ENCODE measurements at places on chromosomes 5 and 9. TPM values are rescaled to one million over a fixed set of nuclear protein-coding genes. Genes with fewer than 3 reads are reported as not detected.

ENTPD8 gene
- 0.33 TPM for polyA plus RNA-seq

RMND5B gene
- polyA plus RNA-seq, result 28.9 TPM

MYMK gene
- not detected for polyA plus RNA-seq

TRIM7 gene
- 0.39 TPM for polyA plus RNA-seq

CTSL gene
- 73.9 TPM for polyA plus RNA-seq

ADAMTS19 gene
- 1.7 TPM for polyA plus RNA-seq

KYAT1 gene
- polyA plus RNA-seq, result 7.7 TPM

PRSS3 gene
- polyA plus RNA-seq, result not detected

DNA sequence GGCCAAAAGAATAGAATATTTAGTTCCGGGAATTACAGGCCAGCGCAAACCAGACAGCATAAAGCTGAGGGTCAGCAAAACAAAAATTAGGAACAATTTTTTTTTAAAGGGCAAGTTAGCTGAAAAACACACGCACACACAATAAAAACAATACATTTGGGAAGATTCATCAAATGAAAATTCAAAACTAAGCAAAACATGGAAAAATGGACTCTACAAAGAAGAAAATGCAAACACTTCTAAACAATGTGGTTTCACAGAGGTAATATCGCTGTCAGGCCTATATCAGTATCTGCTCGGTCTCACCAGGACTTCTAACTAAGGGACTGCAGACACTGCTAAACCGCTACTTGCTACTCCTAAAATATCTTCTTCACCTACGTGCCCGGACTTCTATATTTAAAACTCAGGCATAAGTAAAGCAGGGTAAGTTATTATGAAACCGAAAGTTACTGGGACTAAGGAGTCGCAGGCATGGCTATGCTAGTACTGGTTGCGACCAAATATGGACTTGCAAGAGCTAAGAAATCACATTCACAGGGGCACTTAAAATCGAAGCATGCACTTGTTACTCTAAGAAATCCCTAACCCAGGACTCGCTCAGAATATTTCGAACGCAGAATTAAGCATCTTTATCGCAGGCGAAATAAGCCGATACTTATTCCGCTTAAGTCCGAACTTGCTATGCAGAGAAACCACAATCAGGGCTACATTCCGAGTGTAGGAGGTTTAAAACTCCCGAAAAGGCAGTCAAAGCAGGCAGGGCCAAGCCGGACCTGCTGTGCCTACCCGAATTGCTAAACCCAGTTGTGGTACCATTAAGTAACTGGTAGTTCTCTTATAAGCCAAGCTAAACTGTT lies 2.3 kb downstream of the ANXA2R start:
- DNase-seq, result no peak

- DNase-seq, result no peak
Measured at GRCh38 chr5:61332358-61332749, 296 bp downstream of the ZSWIM6 start.

DNA sequence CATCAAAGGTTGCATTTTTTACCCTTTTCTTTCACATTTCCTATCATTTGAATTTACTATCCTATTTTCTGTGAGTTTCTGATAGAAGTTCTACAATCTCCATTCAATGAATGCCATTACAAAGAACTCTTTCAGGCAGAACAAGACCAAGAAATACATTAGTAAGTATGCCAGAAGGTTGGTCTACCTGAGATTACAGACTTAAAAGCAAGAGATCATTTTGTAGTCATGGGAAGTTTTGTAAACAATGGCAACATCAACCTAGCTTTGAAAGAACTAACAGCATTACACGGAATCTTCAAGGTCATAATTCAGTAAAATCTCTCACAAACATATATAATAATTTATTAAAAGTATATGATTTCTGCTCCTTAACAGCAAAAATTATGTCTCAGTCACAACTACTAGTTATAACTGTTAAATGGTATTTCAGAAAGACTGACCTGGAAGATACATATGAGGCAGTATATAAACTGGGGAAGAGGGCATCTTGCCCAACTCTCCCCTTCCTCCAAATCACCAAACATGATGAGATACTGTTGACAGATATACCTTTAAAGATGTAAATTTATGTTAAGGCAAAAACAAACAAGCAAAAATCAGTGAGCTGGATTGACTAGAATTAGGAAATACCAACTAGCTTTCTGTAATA lies 23.3 kb downstream of the TMEM161B start:
- no peak for DNase-seq

GRCh38 chr9:81833563-81834345 lies 94.5 kb upstream of the SPATA31D4 start:
- no peak for DNase-seq

DNA sequence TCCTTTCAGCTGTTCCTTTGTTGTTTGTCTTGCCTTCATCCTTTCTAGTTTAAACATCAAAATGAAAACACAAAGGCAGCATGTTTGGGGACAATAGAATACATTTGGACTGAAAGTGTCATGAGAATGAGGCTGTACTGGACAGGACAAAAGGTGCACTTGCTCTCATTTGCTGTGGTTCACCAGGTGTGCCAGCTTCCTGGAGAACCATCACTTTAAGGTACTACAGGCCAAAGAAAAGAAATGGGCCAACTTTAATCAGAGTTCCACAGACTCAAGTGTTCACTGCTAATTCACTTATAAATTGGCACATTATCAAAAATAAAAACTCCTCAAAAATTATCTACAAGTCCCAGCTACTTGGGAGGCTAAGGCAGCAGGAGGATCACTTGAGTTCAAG lies 53.8 kb downstream of the ABHD17B start:
- no peak for DNase-seq

- DNase-seq, result no peak
Measured at GRCh38 chr5:90519081-90519480, 10.3 kb downstream of the LYSMD3 start.

- DNase-seq, result no peak
Measured at GRCh38 chr9:107176436-107177151, 106.5 kb upstream of the RAD23B start.

DNA sequence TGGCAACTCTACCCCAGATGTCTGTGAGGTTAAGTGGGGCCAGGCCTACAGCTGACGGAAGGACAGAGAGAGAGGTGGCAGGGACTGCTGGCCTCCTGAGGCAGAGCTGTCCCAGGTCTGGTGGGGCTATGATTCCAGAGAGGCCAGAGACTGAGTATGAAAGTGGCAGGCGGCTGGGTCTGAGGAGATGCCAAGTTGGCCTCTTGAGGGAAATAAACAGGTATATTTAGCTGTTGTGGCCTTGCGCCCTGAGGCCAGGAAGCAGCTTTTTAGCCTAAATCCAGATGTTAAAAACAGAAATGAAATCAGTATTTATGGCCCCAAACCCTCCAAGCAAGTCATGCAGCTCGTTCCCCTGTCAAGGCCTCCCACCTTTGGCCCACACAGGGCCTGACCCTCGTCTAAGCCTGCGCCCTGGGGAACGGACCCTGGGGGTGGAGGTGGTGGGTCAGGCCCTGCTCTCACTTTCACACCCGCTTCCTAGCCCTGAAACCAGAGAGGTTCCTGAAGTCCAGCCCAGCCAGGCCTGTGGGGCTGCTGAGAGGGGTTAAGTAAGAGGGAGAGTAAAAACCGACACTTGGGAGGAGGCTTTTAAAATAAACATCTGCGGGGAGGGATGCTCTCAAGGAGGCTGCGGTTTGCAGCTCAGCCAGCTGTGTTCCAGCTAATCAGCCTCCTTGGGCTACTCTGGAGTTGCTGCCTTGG lies 18.7 kb downstream of the PCDHGC5 start:
- DNase-seq, result no peak

DNA sequence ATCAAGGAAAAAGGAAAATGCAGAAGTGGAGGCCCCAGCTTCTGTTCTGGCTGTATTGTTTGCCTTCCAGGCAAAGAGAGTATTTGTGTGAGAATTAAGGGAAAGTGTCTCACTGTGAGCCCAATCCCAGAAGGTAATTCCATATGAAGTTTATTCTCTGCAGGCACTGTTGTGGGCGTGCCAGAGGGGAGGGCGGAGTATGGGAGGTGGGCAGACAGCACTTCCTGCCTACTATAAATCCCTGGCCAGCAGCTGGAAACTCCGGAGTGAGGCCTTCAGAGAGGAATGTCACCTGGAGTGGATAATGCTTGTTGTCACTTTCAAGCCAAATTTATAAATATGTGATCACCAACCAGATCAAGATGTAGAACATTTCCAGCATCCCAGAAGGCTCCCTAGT lies 209.5 kb downstream of the ARHGAP26 start:
- no peak for DNase-seq

DNA sequence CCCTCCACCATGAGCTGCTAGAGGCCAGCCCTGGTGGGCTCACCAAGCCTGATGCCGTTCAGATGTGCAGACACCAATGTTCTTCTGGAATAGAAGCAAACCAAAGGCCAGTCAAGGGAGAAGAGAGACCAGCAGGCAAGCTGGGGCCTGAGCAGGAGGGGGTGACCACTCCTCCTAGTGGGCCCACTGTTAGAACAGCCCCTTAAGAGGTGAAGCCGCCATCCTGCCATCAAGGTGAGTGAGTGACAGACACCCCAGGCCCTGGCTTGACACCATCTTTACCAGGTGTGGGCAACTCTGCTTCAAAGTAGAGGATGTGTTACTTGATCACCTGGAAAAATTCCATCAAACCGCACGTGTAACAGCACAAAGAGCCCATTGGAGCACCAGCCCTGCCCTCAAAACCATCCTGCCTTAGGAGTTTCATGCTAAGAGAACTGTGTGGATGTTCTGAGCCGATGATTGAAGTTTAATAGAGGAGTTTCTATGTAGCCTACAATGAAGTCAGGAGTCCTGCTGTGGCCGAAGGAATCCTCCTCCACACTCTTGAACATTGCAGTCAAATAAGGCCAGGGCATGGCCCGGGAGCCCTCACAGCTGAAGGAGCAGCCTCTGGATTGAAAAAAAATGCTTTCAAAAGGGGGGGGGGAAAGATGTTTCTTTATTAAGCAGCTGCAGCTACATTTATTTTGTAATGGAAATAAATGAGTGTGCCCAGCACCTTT lies 20.8 kb downstream of the AMBP start:
- DNase-seq, result no peak

GRCh38 chr5:106380736-106381135 lies 1290.0 kb downstream of the EFNA5 start:
- no peak for DNase-seq

- DNase-seq, result no peak
Measured at GRCh38 chr9:83431101-83432060, 106.8 kb downstream of the FRMD3 start.

- DNase-seq, result no peak
Measured at GRCh38 chr5:148540647-148541046, 113.7 kb downstream of the HTR4 start.

GRCh38 chr5:10377081-10377480 lies 23.6 kb downstream of the MARCHF6 start:
- no peak for DNase-seq

- DNase-seq, result no peak
Measured at GRCh38 chr9:71965403-71965802, 54.0 kb downstream of the C9orf85 start.

DNA sequence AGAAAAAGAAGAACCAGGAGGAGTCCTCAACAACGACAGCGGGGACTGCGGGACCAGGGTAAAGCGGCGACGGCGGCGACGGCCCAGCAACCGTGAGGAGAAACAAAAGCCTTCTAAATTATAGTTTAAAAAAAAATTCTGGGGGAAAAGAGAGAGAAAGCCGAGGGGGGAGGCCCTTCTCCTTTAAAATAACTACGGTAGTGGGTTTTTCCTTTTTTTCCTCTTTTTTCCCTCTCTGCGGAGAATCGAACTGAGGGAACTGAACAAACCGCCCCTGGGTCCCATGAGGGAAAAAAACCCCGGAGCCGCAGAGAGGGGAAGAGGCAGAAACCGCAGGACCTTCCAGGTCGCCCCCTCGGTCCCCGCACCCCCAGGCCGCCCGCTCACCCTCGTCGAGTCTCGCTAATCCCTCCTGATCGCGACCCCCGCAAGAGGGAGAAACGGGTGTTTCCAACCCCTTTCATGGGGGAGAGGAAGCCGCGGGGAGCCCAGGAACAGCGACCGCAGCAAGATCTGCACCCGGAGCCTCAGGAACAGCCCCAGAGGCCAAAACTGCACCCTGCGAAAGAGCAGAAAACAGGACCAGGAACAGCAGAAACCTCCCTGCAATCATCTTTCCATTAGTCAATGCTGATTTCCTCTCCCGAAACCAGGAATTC lies 453 bp downstream of the CPEB4 start:
- DNase-seq, result peak; percentile 87

GRCh38 chr9:126838895-126839294 lies 21.5 kb upstream of the ZBTB34 start:
- no peak for DNase-seq

- DNase-seq, result no peak
Measured at GRCh38 chr5:87190687-87191086, 77.0 kb upstream of the RASA1 start.

- DNase-seq, result no peak
Measured at GRCh38 chr5:80078921-80079320, 43.8 kb downstream of the THBS4 start.

DNA sequence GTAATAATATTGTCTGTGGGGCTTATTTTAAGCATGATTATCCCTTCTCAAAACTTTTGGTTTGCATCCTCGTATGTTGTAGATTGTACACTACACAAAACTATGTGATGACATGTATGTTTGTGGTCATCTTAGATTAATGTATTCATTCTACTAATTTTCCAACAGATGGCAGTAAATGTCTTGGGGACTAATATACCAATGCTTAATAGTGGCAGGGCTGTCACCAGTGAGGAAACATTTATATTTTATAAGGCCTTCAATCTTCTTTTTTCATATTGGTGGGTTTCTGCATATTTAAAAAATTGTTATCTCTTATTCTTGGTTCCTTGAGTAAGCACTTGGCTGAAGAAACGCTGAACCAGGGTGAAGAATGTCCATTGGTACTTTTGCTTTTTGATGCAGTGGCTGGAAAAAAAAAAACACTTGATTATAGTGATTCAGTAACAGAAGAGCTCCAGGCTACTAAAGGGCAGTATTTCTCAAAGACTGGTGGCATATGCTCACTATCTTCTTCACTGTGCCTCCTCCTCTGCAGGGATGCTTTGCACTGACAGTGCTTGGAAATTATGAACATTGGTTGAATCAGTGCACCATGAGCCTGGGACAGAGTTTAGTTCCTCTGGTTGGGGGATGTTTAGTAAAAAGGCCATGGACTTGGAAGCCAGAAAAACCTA lies 530.3 kb downstream of the RASEF start:
- DNase-seq, result no peak

DNA sequence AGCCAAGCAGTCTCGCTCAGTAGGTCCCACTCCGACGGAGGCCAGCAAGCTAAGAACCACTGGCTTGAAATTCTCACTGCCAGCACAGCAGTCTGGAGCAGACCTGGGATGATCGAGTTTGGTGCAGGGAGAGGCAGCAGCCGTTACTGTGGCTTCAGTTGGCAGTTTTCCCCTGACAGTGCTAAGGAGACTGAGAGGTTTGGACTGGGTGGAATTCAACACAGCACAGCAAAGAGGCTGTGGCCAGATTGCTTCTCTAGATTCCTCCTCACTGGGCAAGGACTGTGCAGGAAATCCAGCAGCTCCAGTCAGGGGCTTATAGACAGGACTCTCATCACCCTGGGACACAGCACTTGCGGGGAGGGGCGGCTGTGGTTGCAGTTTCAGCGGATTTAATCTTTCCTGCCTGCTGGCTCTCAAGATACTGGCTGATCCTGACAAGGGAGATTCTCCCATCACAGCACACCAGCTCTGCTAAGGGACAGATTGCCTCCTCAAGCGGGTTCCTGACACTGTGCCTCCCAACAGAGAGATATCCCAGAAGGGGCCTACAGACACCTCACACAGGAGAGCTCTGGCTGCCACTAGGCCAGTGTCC lies 122.1 kb downstream of the YIPF5 start:
- DNase-seq, result no peak

All from left lung (tissue), 14 donors.